Activated T-helper 1 cell treated with anti-CD3 and anti-CD28 coated beads, Interleukin-2, amount 50 U/mL, for 16 hours (primary cell): ENCODE measurements at places on chromosomes 3 and 15.

DNA sequence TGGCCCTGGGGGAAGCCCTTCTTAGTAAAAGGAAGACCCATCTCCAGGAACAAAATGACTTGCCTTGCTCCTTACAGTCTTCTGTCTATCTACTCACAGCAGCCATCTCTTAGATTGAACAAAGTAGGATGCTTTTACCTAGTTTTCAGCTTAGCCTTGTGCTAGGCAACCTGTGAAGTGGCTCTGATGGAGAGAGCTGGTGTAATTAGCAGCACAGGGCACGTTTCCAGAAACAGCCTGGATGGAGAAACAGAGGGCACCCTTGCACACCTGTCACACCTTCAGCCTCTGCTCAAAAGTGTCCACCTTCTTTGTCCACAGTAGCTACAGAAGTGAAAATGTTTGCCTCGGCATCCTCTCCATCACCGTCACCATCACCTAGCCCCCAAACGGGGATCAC lies 292.9 kb downstream of the RORA start:
- no peak for DNase-seq

DNA sequence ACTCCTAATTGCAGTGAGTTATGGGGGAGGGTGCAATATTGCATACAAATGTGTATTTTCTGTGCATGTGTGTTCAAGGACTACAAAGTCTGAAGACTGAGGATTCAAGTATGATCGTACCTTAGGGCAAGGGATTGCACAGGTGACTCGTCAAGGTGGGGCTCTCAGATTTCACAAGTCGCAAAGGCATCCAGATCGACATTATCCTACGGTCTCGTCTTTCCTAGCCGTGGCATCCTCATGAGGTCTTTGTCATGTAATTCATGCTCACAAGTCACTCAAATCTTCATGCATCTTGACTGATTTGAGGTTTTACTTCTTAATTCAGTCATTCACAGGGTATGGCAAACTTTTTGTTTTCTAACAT lies 191.4 kb upstream of the HES1 start:
- DNase-seq = no peak

DNA sequence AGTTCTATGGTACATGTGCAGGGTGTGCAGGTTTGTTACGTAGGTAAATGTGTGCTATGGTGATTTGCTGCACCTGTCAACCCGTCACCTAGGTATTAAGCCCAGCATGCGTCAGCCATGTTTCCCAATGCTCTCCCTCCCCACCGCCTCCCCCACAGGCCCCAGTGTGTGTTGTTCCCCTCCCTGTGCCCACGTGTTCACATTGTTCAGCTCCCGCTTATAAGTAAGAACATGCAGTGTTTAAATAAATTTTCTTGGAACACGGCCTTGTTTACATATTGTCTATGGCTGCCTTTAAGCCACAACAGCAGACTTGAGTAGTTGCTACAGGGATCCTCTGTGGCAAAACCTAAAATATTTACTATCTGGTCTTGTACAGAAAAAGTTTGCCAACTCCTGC lies 41.3 kb upstream of the CORO2B start:
- DNase-seq = no peak

DNA sequence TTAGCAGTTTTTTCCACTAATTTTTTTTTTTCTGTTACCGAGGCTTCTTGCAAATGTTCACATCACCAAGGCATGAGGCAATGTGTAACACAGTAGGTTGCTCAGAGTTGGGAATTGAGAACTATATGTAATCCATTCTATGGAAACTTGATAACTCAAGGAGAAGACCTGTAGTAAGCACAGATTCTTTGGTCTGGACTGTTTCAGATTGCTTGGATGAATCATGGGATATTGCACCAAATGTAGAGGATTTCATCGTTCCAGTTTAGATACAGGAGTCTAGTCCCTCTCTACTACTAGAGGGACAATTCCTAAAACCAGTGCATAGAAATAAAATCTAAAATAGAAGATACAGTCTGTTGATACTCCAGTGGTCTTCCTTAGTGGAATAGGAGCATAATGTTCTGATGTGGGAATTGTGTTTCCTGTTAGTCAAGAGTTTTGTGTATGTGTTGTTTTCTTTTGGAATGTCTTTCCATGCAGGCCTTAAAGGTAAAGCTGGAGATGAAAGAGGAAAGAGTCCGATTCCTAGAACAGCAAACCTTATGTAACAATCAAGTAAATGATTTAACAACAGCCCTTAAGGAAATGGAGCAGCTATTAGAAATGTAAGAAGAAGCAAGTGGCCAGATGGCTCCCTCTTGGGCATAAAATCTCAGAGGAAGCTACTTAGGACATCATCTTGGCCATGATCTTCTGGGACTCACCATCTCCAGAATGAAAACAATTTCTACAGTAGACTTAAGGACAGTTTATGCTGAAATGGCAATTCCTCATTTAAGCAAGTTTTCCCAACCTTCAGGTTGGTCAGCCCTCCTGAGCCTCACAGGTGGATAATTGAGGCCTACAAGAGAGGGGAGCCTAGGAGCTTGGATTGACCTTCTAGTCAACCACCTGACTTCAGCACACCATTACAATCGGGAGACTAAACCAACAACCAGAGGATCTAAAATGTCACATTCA lies 10.7 kb downstream of the KNSTRN start:
- no peak for DNase-seq

GRCh38 chr3:48472923-48473616 lies 26.5 kb downstream of the ATRIP start:
- DNase-seq = peak; percentile 82
